ENCODE measurements at places on chromosomes 7 and 10.
A peak's percentile ranks its signal among the peaks of the same experiment; 100 is the strongest.

GRCh38 chr7:75937958-75938786 is 23.2 kb downstream of the POR start:
- DNase-seq, result no peak

DNA sequence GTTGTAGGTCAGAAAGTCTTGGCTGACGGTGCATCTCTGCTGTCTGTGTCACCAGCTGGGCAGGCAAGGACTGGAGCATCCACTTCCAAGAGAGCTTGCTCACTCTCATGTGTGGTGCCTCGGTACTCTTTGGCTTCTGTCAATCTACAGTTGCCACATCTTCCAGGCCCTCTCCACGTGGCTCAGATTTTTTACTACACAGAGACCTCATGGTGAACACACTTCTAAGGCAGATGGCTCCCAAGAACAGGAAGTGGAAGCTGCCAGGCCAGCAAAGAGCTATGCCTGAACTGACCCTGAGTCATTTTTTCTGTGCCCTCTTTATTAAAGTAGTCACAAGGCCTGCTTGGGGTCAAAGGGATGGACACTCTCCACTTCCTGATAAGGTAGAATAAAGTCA is 351.5 kb upstream of the AUTS2 start:
- DNase-seq, result no peak

DNA sequence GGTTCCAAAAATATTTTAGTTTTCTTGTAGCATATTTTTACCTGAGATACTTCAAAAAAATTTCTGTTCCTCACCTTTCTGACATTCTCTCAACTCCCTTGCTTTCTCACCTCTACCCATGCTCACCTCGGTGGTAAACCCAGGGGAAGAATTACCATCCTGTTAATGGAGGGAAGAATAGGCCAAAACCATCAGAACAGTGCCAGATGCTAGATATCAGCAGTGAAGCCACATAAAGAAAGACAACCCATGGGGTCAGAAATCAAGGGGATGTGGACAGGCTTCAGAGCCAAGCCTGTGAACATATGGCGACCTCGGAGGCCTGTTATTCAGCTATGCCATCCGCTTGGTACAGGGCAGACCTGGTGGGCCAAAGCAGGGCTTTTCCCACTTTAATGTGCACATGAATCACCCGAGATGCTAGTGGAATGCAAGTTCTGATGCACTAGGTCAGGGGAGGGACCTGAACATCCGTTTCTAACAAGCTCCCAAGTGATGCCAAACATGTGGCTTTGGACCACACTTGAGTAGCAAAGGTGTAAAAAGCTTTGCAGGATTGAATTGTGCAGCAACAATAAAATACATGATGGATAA is 125.5 kb downstream of the NPY start:
- DNase-seq, result no peak

DNA sequence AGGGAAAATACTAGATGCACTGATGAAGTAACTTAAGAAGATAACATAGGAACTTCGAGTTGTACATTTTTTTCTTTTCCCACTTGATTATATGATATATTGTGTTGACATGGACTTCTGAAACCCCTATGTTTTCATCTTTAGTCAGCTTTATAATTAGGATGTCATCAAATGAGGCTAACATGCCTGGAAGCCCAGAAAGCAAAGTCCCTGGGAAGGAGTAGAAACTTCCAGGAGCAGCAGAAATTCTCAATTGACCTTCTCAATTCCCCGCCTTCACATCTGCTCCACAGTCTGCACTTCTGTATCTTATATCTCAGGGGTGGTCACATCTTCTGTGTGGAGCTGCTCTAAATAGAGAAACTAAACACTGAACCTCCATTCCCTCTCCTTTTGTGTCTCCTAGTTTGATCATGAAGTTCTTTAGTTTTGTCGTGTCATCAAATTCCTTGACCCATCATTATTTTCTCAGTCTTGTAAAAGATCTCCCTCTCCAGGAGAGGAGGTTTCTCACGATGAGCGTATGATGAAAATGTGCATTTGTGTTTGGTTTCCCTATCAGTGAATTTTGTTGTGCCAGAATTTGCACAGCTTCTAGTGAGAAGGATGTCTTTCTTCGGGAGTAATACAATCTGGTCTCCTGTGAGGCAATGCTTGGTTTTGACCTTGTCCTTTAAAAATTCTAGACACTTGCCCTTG is 303.3 kb downstream of the SUGCT start:
- no peak for DNase-seq

GRCh38 chr10:24617771-24618396 is 105.8 kb downstream of the ARHGAP21 start:
- DNase-seq, result peak; percentile 64

DNA sequence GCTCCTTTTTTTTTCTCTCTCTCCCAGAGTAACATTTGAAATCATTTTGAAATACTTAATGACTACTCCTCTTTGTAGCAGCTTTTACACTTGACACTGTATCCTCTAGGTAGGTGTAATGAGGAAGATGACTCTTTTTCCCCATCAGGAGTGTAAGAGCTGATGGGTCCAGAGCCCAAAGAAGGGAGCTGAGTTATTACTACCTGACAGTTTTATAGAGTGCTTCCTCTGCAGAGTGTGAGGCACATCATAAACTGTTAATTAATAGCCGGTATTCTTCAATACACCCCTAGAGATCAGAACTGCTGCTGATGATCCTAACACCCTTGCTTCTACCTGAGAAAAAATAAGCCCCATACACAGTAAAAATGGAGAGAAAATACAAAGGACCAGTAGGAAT is 279.8 kb upstream of the SEMA3A start:
- DNase-seq, result no peak

GRCh38 chr7:82559193-82559805 is 115.7 kb upstream of the CACNA2D1 start:
- DNase-seq, result peak; percentile 20

- no peak for DNase-seq
These were observed 56.9 kb downstream of the ATAD1 start for GRCh38 chr10:87761153-87761552.

- no peak for DNase-seq
These were observed 113.8 kb downstream of the MARCHF5 start for GRCh38 chr10:92404612-92405418.

GRCh38 chr10:121106611-121107010 is 255.4 kb downstream of the WDR11 start:
- DNase-seq, result no peak

GRCh38 chr10:35178331-35178730 is 51.7 kb downstream of the CREM start:
- DNase-seq, result no peak

DNA sequence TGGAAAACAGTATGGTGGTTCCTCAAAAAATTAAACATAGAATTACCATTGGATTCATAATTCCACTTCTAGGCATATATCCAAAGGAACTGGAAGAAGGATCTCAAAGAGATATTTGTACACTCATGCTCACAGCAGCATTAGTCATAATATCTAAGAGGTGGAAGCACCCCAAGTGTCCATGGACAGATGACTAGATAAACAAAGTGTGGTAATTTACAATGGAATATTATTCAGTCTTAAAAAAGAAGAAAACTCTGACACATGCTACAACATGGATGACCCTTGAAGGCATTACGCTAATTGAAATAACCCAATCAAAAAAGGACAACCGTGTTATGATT is 594.2 kb downstream of the KCNMA1 start:
- DNase-seq, result no peak

DNA sequence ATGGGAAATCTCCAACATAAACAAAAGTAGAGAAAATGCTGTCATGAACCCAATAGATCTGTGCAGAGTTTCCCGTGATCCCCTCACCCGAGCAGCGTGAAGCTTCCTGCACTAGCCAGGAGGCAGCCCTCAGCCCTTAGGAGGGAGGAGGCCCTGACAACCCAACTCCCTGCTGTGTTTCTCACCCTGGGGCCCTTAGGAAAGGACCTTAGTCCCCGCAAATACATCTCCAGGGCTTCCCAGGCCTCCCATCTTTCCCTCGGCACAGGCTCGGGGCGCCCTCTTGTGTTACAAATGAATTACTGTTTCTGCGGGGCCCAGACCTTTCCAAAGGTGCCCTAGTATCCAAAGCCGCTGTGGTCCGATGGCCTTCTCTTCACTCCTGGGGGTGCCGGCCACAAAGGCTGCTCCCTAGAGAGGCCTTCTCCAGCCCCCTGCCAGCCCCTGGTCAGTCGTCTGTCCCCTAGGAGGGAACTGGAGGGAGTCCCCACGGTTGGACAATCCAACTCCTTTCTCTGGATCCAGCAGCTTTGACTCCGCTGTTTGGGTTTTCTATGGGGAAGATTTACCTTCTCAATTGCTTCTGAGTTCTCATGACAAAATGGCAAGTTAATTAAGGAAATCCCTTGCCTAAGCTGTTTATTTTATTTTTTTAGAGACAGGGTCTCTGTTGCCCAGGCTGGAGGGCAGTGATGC is 49.9 kb upstream of the SH2B2 start:
- DNase-seq, result no peak

DNA sequence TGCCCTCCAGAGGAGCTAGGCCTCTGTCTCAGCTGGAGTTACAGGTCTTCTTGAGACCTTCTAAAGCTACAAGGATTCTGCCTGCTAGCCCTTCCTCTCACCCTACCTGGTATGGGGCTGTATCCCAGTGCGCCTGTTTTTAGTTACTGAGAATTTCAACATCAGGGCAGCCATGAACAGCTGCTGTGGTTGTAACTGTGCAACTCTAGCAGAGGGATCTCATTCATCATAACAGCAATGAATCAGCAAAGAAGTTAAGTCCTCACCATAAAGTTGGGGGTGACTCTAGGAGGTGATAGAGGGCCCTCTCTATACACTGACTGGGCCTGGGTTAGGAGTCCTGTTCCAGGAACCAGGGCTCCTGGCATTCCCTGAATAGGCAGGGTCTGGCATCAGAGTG is 14.0 kb upstream of the CDH23 start:
- DNase-seq, result no peak

DNA sequence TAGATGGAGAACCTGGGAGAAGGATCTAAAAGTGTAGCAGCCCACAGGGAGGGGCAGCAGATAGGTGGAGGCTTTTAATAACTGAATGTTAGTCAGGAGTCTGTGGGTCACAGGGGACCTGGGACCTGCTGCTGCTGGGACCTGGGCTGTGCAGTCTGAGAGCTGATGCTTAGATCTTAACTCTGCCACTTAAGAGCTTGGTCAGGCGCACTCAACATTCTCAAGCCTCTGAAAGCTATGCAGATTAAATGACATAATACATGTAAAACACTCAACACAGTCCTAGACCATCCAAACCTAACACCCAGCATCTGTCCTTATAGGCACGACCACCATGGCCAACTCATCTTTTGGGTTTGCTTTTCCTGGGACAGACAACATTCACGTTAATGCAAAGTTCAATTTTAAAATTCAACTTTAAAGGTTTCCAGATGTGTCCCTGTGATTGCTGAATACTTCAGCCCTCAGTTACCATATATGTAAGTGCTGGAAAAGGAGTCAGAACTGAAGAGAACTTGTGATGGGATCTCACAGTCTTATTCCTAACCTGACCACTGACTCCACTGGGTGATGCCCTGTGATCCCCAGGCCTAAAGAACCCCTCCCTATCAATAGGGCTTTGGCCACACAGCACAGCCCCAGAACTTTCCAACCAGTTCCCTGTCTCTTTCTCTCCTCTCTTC is 321.0 kb downstream of the PLXNA4 start:
- no peak for DNase-seq

DNA sequence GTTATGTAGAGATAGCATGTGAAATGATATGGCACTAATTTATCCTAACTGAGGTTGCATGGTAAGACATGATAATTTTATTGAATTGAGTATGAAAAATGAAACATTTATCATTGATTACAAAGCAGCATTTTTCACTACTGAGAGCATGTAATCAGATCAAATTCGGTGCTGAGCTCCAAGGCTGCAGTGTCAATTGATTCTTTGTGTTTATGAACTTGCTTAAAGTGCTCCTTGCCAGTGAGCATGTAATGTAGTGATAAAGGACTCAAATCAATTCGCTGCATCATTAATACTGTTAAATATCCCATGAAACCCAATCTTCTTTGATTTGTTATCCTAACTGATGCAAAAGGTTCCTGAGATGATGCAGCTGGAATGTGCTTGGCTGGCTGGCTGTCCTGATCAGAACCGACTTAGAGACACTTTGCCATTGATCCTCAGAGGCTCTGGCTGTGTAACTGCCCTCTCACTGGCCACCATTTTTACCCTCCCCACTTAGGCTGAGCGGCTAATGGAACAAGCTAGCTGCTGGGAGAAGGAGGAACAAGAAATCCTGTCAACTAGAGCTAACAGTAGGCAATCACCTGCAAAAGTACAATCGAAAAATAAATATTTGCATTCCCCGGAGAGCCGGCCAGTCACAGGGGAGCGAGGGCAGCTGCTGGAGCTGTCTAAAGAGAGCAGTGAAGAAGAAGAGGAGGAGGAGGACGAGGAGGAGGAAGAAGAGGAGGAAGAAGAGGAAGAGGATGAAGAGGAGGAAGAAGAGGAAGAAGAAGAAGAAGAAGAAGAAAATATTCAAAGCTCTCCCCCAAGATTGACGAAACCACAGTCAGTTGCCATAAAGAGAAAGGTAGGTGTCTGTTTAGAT is 89.8 kb upstream of the SAMD8 start:
- DNase-seq, result no peak

DNA sequence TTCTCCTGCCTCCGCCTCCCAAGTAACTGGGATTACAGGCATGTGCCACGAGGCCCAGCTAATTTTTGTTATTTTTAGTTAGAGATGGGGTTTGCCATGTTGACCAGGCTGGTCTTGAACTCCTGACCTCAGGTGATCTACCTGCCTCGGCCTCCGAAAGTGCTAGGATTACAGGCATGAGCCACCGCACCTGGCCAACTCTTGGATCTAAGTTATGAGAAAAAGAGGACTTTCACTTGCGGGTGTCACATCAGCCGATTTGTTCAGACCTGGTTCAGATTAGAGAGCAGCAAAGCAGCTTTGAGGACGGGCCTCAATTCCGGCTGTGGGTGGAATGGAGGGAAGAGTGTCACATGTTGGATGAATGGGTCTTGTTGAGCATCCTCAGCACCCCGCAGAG is 61.0 kb upstream of the FGFR2 start:
- DNase-seq, result no peak

GRCh38 chr10:109912335-109913281 is 10.7 kb downstream of the XPNPEP1 start:
- no peak for DNase-seq

- DNase-seq, result no peak
These were observed 48.7 kb downstream of the IKZF1 start for GRCh38 chr7:50353201-50353600.

DNA sequence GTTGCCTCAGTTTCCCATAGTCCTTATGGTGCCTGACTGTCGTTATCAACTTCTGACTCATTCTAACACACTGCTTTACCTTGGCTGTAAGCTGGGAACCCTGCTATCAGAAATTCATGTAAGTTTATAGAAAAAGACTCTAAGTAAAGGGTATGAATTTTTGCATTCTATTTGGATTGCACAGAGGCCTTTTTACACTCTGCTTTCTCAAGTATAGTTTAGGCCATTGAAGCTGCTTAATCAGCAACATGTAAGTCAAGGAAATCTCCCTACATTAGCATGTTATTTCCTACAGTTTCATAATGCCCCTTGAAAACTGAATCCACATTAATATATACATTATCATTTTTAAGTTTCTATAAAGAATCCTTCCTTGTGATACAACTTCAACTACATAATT is 17.1 kb upstream of the ITGB8 start:
- DNase-seq, result no peak

Measured in iPS DF 6.9 (cell line).